LHCN-M2 (cell line): ENCODE measurements at places on chromosomes 16 and 17. TPM values are rescaled to one million over a fixed set of nuclear protein-coding genes. Genes with fewer than 3 reads are reported as not detected.
A peak's percentile ranks its signal among the peaks of the same experiment; 100 is the strongest.

The KATNIP gene
- 8.6 and 11.7 TPM in 2 replicates for total RNA-seq

The PFAS gene
- total RNA-seq: 34.7 and 44.2 TPM in 2 replicates

The CBFA2T3 gene
- not detected in 2 replicates for total RNA-seq

The THAP11 gene
- total RNA-seq: 61.6 and 65.5 TPM in 2 replicates

The TNFRSF13B gene
- not detected in 2 replicates for total RNA-seq

The GPRC5B gene
- 7.2 and 9.5 TPM in 2 replicates for total RNA-seq

- no peak for DNase-seq
Measured at GRCh38 chr17:80117491-80118401, 16.4 kb downstream of the GAA start.

GRCh38 chr16:15970202-15970601 lies 20.8 kb downstream of the ABCC1 start:
- no peak for DNase-seq

GRCh38 chr16:83475108-83475507 lies 332.7 kb upstream of the HSBP1 start:
- no peak for DNase-seq

GRCh38 chr16:71242036-71242435 lies 11.5 kb upstream of the HYDIN start:
- no peak for DNase-seq

- DNase-seq: no peak
Measured at GRCh38 chr17:82034371-82035011, 3.0 kb downstream of the DCXR start.

GRCh38 chr17:58755577-58756245 lies at the start of gene PPM1E:
TSS of gene PPM1E (plus strand) at chr17:58755854.
- peak; percentile 18 for DNase-seq

DNA sequence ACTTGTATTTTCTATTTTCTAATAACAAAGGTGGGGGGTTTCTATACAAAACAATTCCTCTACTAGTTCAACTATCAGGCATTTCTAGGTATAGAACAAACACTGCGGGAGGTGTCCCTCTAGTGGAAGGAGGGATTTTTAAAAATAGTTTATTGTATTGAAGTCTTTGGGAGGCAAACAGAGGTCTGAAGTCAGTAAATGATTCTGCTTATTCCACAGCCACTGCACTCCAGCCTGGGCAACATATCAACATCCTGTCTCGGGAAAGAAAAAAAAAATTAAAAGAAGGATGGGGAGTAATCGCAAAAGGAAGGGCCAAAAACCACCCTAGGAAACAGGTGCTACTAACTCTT lies 648 bp upstream of the ERCC4 start:
- DNase-seq: no peak

DNA sequence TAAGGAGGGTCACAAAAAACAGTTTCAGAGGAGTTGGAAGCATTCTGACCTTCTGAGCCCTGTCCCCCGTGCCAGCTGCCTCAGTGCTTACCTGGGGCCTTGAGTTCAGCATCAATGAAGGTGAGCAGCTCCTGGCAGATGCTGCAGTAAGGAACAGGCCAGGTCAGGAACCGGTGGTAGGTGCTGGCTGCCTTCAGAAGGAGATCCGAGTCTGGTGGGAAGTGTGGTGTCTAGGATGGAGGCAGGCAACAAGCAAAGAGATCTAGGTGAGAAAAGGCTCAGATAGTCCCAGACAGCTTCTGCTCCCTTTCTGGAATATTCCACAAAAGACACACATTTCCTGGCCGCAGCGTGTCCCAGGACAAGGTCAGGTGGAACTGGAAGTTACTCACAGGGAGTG lies 37.2 kb upstream of the PIK3R6 start:
- no peak for DNase-seq

DNA sequence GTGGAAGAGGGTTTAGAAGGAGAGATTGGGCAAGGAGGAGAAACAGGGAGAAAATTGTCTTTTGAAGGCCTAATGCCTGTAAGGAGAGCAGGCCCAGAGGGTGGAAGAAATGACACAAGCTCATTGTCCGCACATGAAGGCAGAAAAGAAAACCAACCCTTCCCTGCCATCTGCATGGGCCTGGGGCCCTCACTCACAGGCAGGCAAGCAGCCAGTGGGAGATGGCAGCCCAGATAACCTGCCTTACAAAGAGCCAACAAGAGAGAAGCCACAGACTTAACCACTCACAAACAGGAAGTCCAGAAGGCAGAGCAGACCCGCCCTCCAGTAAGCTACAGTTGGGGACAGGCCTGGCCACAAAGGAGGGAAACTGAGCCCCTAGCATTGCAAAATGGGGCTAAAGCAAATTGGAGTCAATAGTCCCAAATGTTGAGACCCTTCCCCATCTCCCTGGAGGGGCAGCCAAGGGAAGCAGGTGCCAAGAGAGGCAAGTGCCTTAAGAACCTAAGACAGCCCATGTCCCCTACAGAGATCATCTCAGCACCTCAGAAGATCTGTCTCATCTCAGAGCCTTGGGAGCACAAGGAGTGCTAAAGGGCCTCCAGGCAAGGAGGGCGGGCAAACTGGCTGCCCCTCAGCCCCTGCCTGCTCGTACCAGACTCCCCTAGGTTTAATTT lies 7.3 kb upstream of the TSPOAP1 start:
- no peak for DNase-seq

GRCh38 chr17:40364121-40364861 lies at the start of gene GJD3:
TSS of gene GJD3 (minus strand) at chr17:40364737. CDS start at chr17:40363815, 922 bp downstream.
- DNase-seq: no peak

- DNase-seq: no peak
Measured at GRCh38 chr17:57071991-57072944, 12.8 kb upstream of the AKAP1 start.

- no peak for DNase-seq
Measured at GRCh38 chr16:77574867-77575624, 140.2 kb upstream of the ADAMTS18 start.

- DNase-seq: no peak
Measured at GRCh38 chr17:58332778-58333735, 4.5 kb upstream of the TSPOAP1 start.

DNA sequence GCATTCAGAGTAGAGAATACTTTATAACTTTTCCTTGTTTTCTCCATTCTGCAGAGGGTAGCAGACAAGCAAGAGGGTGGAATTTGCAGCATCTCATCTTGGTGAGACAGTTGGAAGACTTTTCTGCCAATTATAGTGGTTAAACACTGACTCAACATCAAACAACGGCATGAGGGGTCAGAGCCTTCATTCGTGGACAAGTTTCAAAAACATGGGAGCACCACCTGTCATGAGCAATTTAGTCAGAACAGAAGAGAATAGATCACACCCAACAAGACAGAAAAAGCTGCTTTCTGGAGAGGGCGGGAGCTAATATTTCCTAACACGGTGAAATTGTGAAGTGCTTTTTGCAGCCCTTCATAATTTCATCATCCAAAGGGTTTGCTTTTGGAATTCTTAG lies 17.9 kb upstream of the ZNF652 start:
- DNase-seq: peak; percentile 89

GRCh38 chr16:69844441-69844840 lies 82.3 kb downstream of the WWP2 start:
- DNase-seq: no peak

DNA sequence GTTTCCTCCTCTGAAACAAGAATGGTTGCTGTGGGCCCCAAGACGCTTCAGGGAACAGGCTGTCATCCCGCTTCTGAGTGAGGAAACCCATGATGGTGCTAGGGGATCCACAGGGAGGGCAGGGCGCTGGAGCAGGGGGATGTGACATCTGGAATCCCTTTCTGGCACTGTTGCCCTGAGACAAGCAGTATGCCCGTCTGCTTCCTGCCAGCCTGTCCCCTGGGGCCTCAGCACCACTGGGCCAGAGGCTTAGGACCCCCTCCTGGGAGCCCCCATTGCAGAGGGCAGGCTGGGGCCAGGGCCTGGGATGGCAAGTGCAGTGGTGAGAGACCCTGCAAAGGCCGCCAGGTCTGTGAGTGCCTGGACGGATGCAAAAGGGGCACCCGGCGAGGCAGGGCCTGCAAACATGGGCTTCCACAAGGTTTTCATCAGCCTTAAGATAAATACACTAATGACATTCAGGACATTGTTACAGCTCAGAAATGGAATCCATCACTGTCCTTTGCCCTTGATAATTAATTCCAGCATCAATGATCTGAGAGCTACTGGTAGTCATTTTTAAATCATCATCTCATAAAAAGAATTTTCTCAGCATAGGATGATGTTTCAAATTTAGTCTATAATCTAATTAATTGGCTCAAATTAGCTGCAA lies 51.6 kb downstream of the PRMT7 start:
- DNase-seq: no peak

GRCh38 chr17:12673788-12674187 lies 8.1 kb downstream of the MYOCD start:
- no peak for DNase-seq

- DNase-seq: peak; percentile 66
Measured at GRCh38 chr17:47324224-47325020, 667 bp downstream of the EFCAB13 start.

DNA sequence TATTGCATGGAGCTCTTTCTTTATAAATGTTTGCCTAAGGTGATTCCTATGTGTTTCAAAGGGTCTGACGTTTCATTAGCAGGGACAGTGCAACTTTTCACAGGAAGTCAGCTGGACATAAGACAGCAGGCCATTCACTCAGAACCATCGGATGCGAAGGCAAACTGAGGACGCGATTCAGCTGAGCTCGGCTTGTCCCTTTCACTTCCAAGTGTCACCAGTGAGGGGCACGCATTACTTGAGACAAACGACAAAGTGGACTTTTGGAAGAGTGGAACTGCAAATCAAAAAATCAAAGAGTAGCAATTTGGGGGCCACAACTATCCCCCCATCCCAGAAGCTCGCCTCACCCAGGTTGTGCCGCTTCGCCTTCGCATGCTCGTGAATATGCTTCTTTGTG lies 14.6 kb downstream of the USP22 start:
- DNase-seq: no peak

- DNase-seq: no peak
Measured at GRCh38 chr16:73143576-73144422, 95.9 kb upstream of the ZFHX3 start.

DNA sequence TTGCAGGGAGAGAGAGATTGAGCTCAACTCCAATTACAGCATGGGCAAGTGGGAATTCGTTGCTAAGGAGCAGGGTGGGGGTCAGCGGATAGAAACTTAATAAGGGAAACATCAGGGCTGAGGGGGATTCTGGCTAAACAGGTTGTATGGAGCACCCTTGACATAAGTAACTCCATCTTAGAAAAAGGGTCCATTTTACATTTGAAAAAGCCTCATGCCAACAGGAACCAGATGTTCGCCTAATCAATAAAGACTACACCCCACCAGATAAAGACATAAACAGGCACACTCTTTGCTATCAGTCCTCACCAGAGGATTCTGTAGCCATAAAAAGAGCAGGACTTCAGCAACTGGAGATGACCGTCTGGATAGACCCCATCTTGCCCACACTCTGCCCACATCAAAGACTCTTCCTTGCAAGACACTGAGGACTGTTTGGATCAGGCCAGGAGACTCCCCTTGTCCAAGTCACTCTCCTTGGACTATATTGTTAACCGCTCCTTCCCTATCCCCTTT lies 1.6 kb upstream of the LRRC75A start:
- DNase-seq: no peak
